ENCODE measurements at places on chromosomes 3 and 15. TPM values are rescaled to one million over a fixed set of nuclear protein-coding genes. Genes with fewer than 3 reads are reported as not detected.

GRCh38 chr15:89199746-89200145 is 21.6 kb downstream of the RLBP1 start:
- peaks cover 53% of the 10 kb centered on the region for H3K4me1 ChIP-seq
- H3K36me3 ChIP-seq: peaks cover 7% of the 10 kb centered on the region
- H3K4me3 ChIP-seq: no peak overlapping the region
- DNase-seq: peak; percentile 35
- peak overlapping the region; percentile 76 for H3K27ac ChIP-seq

ARL14 gene
- total RNA-seq: 8.8 TPM

DNA sequence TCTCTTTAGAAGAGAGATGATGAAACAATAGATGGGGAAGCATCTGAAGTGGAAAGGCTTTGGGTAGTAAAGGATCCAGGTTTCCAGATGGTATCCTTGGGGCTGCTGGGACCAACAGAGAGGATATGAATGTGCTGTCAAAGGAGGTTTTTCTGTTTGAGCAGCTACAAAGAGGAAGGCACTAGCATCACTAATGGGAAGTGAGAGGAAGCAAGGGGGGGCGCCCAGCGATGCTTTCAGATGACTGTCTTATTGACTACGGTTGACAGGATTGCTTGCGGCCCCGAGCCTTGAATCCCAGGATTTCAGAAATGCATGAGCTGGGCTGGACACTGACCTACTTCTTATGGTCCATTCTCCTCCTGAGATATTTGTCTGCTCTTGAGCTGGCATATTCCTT is 103.8 kb upstream of the GALNT15 start:
- no peaks in the 10 kb centered on the region for H3K4me1 ChIP-seq
- no peak overlapping the region for H3K27ac ChIP-seq
- no peaks in the 10 kb centered on the region for H3K36me3 ChIP-seq

DNA sequence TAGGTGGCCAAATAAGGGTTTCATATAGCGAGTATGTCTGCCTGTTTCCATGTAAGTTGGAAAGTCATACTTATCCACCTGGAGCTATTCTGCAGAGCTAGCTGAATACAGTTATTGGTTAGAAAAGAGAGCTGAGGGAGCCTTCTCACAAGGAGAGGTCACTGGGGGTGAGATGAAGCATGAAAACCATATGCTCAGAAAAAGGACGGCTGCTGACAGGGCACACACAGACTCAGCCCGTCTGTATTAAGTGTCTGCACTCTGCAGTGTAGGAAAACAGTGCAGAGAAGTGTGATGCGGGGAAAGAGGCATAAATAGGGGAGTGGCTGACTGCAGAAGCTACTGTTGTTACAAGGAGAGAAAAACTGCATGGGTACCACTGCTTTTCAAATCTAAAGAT is 58.2 kb downstream of the C3orf70 start:
- no peak overlapping the region for H3K4me3 ChIP-seq
- H3K36me3 ChIP-seq: no peaks in the 10 kb centered on the region
- no peak overlapping the region for H3K27ac ChIP-seq

DNA sequence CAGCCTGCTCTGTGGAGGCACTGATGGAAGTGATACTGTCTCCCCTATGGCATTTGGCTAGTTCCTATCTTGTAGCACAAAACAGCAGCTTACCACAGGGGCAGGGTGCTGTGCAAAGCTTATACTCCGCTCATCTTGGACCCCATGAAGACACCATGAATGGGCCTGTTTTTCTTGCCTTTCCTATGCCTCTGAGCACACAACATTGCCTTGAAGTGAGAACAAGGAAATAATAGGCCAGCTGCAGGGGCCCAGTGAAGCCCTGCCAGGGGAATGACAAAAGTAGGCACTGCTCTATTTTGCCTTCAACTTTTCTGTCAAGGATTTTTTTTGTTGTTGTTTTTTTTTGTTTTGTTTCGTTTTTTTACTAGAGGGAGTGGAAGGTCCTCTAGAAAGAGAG is 110.3 kb downstream of the PDE8A start:
- no peak for DNase-seq
- H3K27ac ChIP-seq: no peak overlapping the region
- no peak overlapping the region for H3K4me3 ChIP-seq
- H3K27me3 ChIP-seq: no peaks in the 10 kb centered on the region
- no peaks in the 10 kb centered on the region for H3K4me1 ChIP-seq
- H3K36me3 ChIP-seq: no peaks in the 10 kb centered on the region

DNA sequence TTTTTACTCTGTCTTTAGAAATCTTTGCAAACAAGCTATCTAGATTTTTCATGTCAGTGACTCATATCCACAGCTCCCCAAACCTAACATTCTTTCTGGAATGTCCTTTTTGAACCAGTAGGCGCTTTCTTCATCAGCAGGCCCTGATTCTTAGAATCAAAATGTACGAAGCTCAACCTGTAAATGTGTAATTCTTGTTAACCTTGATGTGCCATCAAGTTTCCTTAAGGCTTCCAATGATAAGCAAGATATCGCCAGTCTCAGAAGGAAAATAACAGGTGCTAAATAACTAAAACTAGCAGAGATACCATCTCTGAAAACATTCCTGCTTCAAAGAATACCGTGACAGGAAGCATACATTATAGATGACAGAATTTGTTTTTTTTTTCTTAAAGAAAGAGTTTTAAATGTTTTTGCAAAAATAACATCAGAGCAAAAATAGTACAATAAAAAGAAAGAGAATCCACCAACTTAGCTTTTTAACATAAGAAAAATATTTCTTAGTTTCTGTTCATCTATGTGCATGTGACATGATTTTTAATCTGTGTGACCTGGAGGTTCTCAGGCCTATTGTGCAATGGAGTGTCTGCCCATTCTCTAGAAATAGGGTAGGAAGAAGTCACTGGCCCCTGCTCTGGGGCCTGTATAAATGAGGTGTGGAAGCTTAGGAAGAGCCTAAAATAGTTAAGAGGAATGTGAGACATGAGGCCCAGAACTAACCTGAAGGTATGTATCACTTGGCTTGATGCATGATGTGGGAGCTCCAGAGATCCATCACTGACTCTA is 14.7 kb upstream of the SECISBP2L start:
- H3K27me3 ChIP-seq: no peaks in the 10 kb centered on the region
- no peak for DNase-seq
- no peaks in the 10 kb centered on the region for H3K4me1 ChIP-seq
- no peak overlapping the region for H3K27ac ChIP-seq

DNA sequence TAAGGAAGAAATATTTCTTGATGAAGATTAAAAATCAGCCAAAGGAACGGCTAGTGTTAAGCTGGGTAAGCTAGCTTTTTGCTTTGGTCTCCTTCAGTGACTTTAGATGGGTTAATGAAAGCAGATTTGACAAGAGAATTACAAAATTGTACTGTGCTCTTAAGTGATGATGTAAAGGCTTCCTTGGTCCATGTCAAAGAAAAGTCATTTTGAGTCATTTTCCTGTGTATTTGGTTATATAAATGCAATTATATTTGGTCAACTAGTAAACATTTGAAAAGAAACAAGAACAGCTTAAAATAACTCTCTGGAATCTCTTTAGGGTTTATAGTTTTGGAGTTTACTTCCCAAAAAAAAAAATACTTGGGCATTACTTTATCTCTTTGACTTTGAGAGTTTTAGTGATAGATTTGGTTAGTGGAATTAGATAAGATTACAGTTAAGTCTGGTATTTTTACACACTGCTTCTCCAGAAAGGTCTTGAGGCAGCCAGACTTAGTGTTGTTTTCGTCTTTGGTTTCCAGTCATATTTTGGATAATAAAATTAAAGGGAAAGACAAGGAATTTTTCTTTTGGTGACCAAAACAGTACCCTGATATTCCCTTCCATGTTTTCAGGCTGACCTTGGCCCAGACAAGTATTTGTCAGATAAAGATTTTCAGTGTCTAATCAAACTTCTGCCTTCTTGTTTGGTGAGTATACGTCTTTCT is 42.3 kb downstream of the PDHB start:
- no peaks in the 10 kb centered on the region for H3K27me3 ChIP-seq
- H3K36me3 ChIP-seq: no peaks in the 10 kb centered on the region
- peaks cover 23% of the 10 kb centered on the region for H3K4me1 ChIP-seq

DNA sequence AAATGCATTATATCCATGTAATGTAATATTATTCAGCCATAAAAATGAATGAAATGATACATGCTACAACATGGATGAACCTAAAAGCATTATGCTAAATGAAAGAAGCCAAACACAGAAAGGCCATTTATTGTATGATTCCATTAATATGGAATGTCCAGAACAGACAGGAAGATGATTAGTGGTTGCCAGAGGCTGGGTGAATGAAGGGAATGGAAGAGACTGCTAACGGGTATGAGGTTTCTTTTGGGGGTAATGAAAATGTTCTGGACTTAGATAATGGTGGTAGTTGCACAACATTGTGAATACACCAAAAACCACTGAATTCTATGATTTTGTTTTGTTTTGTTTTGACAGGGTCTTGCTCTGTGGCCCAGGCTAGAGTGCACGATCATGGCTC is 61.6 kb upstream of the MAP4 start:
- H3K27ac ChIP-seq: no peak overlapping the region
- peaks cover 15% of the 10 kb centered on the region for H3K4me1 ChIP-seq
- no peak overlapping the region for H3K4me3 ChIP-seq
- no peaks in the 10 kb centered on the region for H3K27me3 ChIP-seq

DNA sequence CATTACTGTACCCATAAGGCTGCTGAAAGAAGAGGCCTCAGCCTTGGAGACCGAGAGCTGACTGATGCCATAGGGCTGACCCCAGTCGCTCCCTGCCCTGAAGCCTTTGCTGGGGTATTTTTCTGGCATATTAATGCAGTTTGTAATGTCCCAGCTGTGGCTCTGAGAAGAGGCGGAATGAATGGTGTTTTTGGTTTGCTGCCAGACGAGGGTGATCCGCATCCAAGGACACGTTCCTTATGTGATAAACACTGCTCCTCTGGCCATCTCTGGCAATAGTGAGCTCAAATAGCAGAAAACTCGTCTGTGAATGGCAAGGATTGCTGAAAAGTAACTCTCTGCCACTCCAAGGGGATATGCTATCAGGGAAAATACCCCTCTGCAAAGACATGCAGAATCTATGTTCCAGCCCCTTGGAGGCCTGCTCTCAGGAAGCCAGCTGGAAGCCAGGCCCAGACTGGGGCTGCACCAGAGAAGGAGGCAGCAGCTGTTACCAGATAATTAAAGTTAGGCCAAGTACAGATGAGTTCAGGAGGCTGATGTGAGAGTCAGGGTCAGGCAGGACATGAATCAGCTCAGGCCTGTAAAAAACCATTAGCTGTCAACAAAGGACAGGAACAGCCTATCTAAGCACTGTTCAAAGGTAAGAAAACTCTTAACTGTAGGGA is 28.9 kb upstream of the KLHL6 start:
- H3K4me3 ChIP-seq: no peak overlapping the region
- H3K4me1 ChIP-seq: peaks cover 8% of the 10 kb centered on the region
- H3K36me3 ChIP-seq: no peaks in the 10 kb centered on the region

GRCh38 chr15:40937762-40938535 is 8.8 kb downstream of the DLL4 start:
- no peak overlapping the region for H3K27ac ChIP-seq
- no peak for DNase-seq
- H3K4me1 ChIP-seq: peaks cover 17% of the 10 kb centered on the region
- H3K27me3 ChIP-seq: no peaks in the 10 kb centered on the region
- H3K36me3 ChIP-seq: no peaks in the 10 kb centered on the region
- H3K4me3 ChIP-seq: no peak overlapping the region

- H3K27ac ChIP-seq: no peak overlapping the region
- H3K36me3 ChIP-seq: no peaks in the 10 kb centered on the region
- DNase-seq: no peak
- no peaks in the 10 kb centered on the region for H3K4me1 ChIP-seq
- no peak overlapping the region for H3K4me3 ChIP-seq
Observed at GRCh38 chr3:23264413-23264812, 61.3 kb downstream of the UBE2E2 start.

FGF12 gene
- total RNA-seq: 0.99 TPM

DNA sequence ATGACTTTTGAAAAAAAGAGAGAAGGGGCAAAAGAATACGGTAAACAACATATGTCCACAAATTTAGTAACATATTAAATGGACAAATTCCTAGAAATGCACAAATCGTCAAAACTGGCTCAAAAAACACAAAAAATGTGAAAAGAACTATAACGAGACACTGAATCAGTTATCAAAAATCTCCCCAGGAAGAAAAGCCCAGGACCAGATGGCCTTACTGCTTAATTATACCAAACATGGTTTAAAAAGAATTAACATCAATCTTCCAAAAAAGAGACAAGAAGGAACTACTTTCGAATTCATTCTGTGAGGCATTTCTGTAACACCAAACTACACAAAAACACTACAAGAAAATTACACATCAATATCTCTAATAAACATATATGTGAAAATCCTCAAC is 117.4 kb downstream of the STAG1 start:
- H3K36me3 ChIP-seq: no peaks in the 10 kb centered on the region
- H3K4me1 ChIP-seq: peaks cover 18% of the 10 kb centered on the region
- DNase-seq: no peak
- H3K27ac ChIP-seq: no peak overlapping the region
- no peak overlapping the region for H3K4me3 ChIP-seq

NT5DC2 gene
- 32.4 TPM for total RNA-seq

- H3K27ac ChIP-seq: peak overlapping the region; percentile 59
- H3K36me3 ChIP-seq: no peaks in the 10 kb centered on the region
- DNase-seq: peak; percentile 89
- H3K4me3 ChIP-seq: no peak overlapping the region
Observed at GRCh38 chr15:56040081-56041035, 46.9 kb upstream of the NEDD4 start.

DNA sequence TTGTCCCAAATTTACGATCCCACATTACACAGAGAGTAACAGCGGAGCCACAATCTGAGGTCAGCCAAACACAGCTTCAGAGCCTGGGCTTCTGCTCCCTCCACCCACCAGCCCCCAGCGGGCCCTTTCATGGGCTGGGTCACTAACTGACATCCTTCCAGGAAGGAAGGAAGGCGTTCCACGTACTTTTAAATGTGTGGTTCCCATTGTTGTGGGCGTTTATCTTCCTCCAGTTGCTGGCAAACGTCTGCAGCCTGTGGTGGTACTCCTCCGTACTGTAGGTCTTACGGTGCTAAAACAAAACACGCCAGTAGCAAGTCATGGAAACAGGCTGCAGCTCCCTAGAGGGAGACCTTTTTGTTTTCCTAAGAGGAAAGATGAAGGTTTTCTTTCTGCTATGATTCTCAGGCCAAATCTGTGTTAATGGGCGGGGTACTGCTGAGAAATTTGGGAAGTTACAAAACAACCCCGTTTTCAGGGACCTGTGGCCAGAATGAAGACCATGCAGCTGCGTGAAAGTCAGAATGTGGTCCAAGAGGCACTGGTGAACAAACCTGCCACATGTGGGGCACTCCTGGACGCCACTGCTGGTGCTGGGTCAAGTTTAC is 7.6 kb downstream of the CTSH start:
- H3K27me3 ChIP-seq: no peaks in the 10 kb centered on the region
- peaks cover 11% of the 10 kb centered on the region for H3K36me3 ChIP-seq
- no peaks in the 10 kb centered on the region for H3K4me1 ChIP-seq
- no peak overlapping the region for H3K27ac ChIP-seq

- peaks cover 36% of the 10 kb centered on the region for H3K36me3 ChIP-seq
- no peak overlapping the region for H3K27ac ChIP-seq
- DNase-seq: no peak
Observed at GRCh38 chr3:48690846-48691458, 5.2 kb upstream of the NCKIPSD start.

SLC28A2 gene
- total RNA-seq: 2.3 TPM

TAGLN3 gene
- 0.99 TPM for total RNA-seq

PLAAT1 gene
- not detected for total RNA-seq
